ENCODE measurements at places on chromosomes 2 and 18.

DNA sequence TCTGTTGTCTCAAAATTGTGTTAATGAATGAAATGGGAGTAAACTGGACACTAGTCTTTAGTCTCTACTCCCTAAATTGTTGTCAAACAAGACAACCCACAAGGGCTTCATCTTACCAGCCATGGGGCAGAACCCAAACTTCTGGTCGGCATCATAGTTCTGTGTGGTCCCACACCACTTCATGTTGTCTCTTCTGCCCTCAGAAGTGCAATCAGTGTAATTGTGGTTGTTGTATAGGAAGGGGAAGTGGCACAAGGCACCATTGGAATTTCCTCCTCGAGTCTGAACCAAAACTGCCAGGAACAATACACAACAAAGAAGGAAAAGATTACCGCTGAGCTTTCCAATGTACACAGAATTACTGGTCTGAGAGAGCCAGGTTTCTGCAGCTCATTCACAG, 12.6 kb downstream of the FN1 start:
- no peak for DNase-seq

GRCh38 chr2:233480490-233481202, 85.9 kb downstream of the USP40 start:
- no peak for DNase-seq

- DNase-seq = peak; percentile 82
Measured at GRCh38 chr2:98656800-98657199, 48.4 kb downstream of the UNC50 start.

- no peak for DNase-seq
Measured at GRCh38 chr2:85175369-85176299, 42.4 kb downstream of the TCF7L1 start.

DNA sequence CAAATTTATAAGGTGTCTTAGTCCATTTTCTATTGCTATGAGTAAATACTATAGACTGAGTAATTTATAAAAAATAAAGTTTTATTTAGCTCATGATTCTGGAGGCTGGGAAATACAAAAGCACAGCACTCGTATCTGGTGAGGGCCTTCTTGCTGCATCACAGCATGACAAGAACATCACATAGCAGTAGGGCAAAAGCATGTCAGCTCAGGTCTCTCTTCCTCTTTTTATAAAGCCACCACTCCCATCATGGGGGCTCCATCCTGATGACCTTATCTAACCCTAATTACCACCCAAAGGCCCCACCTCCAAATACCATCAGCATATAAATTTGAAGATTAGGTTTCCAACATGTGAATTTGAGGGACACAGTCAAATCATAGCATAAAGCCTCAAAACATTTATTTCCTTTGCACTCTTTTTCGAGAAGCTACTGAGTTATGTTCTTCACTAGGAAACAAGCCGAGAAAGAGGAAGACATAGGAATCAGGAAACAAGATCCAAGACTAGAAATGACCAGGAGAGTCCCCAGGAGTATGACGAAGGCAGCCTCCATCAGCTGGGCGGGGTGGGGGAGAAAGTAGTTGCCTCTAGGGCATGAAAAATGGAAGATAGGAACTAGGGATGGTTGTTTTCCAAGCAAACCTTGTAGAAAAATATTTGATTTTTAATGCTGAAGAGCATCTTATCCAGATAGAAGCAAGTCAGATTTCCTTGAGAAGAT, 24.1 kb upstream of the NABP1 start:
- DNase-seq = no peak

GRCh38 chr18:44732599-44732998, 51.9 kb downstream of the SETBP1 start:
- DNase-seq = no peak

- no peak for DNase-seq
Measured at GRCh38 chr18:55421308-55421614, 166.7 kb downstream of the TCF4 start.

GRCh38 chr2:3784731-3785130, 81.4 kb downstream of the DCDC2C start:
- no peak for DNase-seq
